ENCODE measurements at places on chromosomes 13 and 19.
A peak's percentile ranks its signal among the peaks of the same experiment; 100 is the strongest.

DNA sequence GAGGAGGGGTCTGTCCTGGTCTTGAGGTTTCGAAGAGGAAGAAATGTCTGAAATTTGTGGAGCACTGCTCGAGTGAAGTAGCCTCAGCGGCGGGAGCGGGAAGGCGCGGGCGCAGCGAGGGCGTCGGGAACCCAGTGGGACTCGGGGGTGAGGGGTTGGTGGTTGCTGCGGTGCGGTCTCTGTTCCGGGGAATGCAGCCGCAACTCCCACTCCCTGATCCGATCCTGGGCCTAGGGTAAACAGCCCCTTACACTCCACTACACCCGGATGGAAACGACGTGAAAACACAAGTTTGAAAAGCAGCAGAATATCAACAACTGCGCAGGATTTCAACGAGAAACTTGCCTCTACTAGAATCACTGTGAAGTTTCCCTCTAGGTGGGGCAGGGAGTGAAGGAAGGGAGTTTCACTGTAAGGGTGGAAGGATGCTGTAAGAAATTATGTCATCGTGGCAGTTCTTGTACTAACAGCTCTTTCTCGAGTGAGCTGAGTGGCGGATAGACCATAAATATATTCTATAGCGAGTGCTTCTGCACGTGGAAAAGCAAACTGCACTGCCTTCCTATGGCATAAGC is 2.0 kb upstream of the KLF12 start:
- peak; percentile 18 for DNase-seq

DNA sequence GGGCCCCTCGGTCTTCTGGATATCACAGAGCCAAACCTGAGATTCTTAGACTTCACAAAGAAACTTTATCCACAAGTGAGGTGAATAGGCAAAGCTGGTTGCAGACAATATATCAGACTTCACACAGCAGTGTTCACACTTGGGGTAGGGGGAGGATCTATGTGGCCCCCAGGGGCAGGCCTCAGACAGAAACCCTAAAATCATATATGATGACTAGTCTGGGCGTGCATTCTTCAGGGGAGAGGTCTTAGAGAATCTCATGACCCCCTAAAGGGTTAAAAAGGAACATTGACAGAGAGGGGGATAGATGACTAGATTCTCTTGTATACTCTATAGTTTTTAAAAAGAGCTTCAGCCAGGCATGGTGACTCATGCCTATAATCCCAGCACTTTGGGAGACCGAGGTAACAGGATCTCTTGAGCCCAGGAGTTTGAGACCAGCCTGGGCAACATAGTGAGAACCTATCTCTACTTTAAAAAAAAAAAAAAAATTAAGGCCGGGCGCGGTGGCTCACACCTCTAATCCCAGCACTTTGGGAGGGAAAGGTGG is 2.8 kb downstream of the TYROBP start:
- DNase-seq: no peak

DNA sequence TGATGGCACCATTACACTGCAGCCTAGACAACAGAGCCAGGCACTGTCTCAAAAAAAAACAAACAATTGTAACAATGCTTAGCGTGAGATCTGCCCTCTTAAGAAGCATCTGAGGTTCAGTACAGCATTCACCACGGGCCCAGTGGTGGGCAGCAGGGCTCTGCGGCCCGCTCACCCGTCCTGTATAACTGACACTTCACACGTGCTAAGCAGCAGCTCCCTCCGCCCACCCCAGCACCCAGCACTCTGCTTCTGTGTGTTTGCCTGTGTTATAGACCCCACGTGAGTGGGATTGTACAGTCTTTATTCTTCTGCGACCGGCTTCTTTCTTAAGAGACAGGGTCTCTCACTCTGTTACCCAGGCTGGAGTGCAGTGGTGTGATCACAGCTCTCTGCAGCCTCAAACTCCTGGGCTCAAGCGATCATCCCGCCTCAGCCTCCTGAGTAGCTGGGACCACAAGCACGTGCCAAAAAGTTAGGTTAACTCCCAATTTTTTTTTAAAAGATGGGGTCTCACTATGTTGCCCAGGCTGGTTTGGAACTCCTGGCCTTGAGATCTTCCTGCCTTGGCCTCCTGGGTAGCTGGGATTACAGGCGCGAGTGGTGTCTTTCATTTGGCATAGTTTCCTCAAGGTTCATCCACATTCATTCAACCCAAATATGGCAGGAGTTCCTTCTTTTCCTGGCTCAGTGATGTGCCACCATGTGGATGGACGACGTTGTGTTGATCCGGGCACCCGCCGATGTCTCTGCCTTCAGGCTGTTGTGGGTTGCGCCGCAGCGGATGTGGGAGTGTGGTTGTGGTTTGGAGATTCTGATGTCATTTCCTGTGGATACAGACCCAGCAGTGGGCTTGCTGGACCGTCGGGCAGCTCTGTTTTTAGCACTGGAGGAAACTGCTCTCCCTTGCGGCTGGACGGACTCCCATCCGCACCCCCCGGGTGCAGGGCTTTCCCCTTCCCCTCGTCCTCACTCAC is 170.0 kb downstream of the KDM4B start:
- peak; percentile 91 for DNase-seq

DNA sequence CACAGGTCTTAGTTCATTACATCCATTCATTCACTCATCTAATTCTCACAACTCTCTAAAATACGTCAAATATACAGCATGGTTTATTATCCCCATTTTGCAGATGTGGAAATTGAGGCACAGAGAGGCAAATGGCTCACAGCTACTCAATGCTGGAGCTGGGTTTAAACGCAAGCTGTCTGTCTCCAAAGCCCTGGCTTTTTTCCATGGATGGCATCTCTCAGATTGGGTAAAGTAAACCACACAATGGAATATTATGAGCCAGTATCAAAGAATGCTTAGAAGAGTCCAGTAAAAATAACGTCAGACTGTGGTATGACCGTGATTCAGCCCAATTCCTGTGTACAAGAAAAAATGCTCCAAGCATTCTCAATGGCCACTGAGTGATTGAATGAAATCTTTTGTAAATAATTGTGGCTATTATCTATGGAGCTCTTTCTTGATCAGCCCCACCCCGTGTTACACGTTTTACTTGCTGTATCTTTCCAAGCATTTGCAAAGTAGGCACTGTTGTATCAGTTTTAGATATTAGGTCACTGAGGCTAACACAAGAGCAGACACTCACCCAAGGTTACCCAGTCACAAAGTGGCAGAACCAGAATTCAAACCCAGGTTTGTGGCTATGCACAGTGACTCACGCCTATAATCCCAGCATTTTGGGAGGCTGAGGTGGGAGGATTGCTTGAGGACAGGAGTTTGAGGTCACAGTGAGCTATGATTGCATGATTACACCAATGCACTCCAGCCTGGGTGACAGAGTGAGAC is 5.5 kb upstream of the ACP7 start:
- no peak for DNase-seq

DNA sequence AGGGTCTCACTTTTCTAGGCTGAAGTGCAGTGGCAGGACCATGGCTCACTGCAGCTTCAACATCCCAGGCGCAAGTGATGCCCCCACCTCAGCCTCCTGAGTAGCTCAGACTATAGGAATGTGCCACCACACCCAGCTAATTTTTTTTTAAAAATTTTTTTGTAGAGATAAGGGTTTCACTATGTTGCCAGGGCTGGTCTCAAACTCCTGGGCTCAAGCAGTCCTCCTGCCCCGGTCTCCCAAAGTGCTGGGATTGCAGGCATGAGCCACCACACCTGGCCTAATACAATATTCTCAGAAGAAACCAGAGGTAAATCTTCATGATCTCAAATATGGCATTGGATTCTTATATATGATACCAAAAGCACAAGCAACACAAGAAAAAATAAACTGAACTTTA is 47.7 kb downstream of the FLT1 start:
- DNase-seq: no peak

DNA sequence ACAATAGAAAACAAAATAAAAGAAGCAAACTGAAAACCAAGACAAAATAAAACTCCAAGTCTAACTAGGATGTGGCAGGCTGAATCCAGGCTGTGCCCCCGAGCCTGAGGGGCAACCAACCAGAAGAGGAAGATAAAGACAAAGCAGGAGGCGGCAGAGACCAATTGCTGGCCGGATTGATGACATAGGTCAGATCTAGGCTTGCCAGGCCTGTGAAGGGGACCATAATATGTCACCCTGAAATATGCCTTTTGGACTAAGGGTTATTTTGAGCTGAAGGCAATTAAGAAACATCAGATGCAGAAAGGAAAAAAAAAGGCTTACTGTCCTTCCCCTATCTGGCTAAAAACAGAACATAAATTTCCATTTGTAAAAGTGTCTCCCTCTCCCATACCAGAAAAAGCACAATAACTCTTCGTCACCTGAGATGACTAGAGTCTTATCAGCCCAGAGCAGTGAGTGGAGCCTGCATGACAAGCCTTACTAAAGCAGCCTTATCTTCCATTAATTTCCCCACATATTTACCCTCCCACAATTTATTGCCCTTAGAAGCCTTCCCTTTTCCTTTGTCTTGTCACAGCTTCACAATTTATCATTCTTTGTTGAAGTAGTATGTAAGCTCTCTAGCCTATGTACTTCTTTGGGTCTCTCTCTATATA is 22.8 kb downstream of the ATP8A2 start:
- no peak for DNase-seq

GRCh38 chr19:20472854-20473253 is 92.7 kb downstream of the ZNF737 start:
- DNase-seq: no peak

DNA sequence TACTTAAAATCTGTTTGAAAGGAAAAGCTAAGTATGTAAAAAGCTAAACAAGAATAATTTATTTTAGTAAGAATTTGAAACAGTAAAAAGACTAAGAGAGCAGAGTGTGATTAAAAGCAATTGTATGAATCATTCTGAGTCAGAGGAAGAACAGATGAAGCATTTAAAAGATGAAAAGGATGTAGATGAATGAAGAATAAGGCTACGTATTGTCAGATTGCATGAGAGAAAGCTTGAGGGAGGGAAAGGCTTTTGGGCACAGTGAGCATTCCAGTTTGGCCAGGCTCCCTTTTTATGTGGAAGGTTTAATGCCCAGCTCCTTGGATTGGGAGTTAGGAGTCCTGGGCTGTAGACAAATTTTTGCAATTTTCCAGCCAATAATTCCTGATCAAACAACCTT is 117.7 kb downstream of the FREM2 start:
- no peak for DNase-seq

DNA sequence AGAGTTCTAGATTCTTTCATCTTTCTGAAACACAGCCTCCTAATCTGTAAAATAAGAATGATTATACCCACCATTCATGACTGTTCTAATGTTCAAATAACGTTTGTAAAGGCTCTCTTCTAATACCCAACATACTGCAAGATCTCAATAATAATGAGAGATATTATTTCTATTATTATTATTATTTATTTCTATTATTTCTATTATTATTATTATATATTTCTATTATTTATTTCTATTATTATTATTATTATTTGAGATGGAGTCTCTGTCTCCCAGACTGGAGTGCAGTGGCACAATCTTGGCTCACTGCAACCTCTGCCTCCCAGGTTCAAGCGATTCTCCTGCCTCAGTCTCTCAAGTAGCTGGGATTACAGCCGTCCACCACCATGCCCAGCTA is 395.5 kb downstream of the EFNB2 start:
- no peak for DNase-seq

- no peak for DNase-seq
Observed at GRCh38 chr13:79912403-79912802, 428.5 kb downstream of the SPRY2 start.

GRCh38 chr13:53873558-53873957 is 844.9 kb downstream of the OLFM4 start:
- DNase-seq: no peak

DNA sequence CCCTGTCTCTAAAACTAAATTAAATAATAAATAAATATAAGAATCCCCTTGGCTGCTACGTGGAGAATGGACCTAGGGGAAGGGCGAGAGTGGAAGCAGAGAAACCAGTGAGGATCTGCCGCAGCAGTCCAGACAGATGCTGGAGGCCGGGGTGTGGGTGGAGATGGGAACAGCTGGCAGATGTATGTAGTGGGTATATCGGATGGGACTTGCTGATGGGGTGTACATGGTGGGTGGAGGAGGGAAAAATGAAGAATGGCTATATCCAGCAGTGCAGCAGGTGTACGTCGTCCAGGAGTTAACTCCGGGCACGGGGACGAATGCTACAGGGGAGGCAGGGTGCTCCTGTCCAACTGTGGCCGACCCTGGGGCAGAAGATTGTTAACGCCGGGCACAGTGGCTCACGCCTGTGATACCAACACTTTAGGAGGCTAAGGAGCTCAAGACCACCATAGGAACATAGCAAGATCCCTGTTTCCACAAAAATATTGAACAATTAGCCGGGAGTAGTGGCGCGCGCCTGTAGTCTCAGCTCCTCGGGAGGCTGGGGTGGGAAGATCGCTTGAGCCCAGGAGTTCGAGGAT is 654 bp downstream of the CEP89 start:
- no peak for DNase-seq

DNA sequence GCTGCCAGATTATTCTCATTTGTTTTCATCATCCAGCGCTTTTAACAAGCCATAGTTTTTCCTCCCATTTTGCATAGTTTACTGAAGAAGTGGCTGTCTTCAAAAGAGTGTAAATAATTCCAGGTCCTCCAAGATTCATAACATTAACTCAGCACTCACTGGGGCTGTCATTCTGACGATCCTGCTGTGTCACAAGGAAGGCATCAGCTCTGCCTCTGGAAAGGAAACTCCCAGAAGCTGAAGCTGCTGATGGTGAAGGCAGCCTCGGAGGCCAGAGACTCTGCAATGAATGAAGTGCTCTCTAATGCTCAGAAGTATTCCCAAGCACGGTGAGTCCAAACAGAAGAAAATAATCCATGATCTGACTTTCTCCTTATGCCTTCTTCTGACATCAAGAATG is 60.0 kb downstream of the FLT1 start:
- no peak for DNase-seq

DNA sequence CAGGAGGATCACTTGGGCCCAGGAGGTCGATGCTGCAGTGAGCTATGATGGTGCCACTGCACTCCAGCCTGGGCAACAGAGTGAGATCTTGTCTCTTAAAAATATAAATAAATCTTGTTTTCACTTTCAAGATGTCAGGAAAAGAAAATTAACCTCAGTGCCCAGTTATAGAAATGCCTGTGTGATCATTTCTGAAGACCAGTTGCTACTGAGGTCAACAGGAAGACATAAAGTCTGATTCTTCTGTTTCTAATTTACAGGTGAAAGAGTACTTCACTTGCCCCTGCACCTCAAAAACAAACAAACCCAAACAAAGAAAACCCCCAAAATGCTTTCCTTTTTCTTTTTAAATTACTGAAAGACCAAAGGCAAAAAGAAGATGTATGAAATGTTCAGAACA is 174.3 kb upstream of the NBEA start:
- no peak for DNase-seq

GRCh38 chr19:35853038-35853756 is 893 bp upstream of the NPHS1 start:
- no peak for DNase-seq

- DNase-seq: no peak
Observed at GRCh38 chr13:46575301-46575771, 22.4 kb downstream of the LRCH1 start.

DNA sequence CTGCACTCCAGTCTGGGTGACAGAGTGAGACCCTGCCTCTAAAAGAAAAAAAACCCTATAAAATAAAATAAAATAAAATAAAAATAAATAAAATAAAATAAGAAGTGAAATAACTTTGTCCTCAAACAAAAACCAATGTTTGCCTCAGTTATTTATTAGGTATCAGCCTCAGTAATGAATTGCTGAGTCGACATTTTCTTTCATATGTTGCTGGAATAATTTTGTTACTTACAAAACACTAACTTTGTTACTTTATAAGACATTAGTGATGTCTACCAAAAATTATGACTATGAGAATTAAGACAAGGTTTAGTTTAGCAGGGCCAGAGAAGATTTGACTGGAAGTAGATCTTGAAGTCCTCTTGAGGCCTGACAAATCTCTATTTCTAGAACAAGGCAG is 2074.5 kb upstream of the PCDH20 start:
- DNase-seq: no peak

Data from activated CD4-positive, alpha-beta T cell treated with anti-CD3 and anti-CD28 coated beads, Interleukin-2, Interleukin-6, amounts not matched to agents 100 ng/mL and 50 ng/mL, durations not matched to agents 16 hours and 8 hours (primary cell).